Aortic smooth muscle cell (primary cell): ENCODE measurements at places on chromosomes 16 and 17. TPM values are rescaled to one million over a fixed set of nuclear protein-coding genes. Genes with fewer than 3 reads are reported as not detected.

Gene ZACN
- total RNA-seq = not detected in 2 replicates

Gene RCVRN
- not detected in 2 replicates for total RNA-seq

Gene CHST4
- total RNA-seq = not detected in 2 replicates

Gene DNAH17
- total RNA-seq = not detected in 2 replicates

Gene MFAP4
- 0.66 and 3.1 TPM in 2 replicates for total RNA-seq

Gene IGF2BP1
- 0.26 and 0.62 TPM in 2 replicates for total RNA-seq

Gene MILR1
- total RNA-seq = 16.3 and 18.9 TPM in 2 replicates
